NCI-H510A (cell line): ENCODE measurements at places on chromosomes 2 and 18.

GRCh38 chr2:152942940-152943440, 224.6 kb downstream of the ARL6IP6 start:
- no peak for DNase-seq

DNA sequence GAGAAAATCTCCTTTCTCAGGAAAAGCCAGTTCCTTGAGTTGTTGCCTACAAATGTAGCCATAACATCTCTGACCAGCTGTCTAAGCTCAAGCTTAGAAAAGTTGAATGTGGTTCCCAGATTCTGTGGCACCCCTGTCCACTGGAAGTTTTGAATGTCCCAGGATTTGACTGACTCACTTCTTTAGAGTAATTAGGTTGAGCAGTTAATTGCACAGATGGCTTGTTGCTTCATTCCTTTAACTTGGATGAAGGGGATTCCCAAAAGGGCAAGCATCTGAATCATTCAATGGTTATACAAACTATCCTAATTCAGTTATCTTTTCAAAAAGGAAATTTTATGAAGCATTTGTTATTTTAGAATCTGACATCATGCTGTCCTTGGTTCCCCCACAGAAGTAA, 374.7 kb downstream of the LNPK start:
- no peak for DNase-seq

GRCh38 chr2:208285853-208286252, 19.8 kb downstream of the PIKFYVE start:
- DNase-seq: no peak

DNA sequence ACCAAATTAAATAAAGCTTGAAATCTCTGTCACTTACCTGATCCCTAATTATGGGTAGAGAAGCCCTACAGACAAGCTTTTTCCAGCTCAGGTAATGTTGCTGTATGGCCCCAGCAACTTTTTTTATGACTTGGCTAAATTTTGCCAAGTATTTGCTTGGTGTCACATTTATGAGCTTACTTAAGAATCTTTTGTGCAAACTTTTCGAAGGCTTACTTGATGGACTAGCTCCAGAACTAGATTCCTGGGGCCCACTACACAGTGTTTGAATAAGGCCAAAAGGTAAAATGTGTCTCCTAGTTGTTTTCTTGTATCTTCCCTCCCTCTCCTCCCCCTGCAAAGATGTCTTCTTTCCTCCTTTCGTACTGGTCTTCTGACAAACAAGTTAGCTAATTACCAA, 257.9 kb downstream of the OSR1 start:
- DNase-seq: no peak

GRCh38 chr2:227515742-227516141, 43.8 kb downstream of the AGFG1 start:
- DNase-seq: no peak

GRCh38 chr2:162613839-162614238, 224.7 kb downstream of the KCNH7 start:
- DNase-seq: no peak

GRCh38 chr2:239211396-239212094, 189.3 kb downstream of the HDAC4 start:
- no peak for DNase-seq

GRCh38 chr2:212726403-212726802, 187.8 kb upstream of the ERBB4 start:
- DNase-seq: peak; percentile 4
